Activated T-helper 1 cell treated with Interleukin-2 at 50 U/mL for 16 hours (primary cell): ENCODE measurements at places on chromosomes 6 and 20.
A peak's percentile ranks its signal among the peaks of the same experiment; 100 is the strongest.

GRCh38 chr6:42532038-42532669 lies 31.7 kb upstream of the UBR2 start:
- no peak for DNase-seq

- no peak for DNase-seq
These were observed 542.6 kb downstream of the DHX35 start for GRCh38 chr20:39504710-39505094.

DNA sequence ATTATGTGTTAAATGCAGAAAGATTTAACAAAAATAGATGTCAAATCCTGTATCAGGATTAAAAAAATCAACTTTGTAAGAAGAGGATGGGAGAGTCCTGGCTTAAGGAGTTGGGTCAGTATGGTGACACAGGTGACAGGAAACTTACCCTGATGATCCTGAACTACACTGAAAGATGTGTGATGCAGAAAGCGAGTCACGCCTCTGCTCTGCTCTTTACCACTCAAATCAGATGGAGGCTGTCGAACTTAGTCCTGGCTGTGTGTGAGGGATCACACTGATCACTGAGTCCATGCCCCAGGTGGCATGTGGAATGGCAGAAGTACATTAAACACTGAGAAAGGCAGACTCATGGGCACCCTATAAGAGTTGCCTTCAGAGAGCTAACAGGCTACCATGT lies 92.9 kb downstream of the GJA10 start:
- no peak for DNase-seq

GRCh38 chr6:46583721-46584120 lies 68.9 kb downstream of the CYP39A1 start:
- DNase-seq, result no peak

- no peak for DNase-seq
These were observed 491.8 kb downstream of the BTBD3 start for GRCh38 chr20:12409501-12409900.

DNA sequence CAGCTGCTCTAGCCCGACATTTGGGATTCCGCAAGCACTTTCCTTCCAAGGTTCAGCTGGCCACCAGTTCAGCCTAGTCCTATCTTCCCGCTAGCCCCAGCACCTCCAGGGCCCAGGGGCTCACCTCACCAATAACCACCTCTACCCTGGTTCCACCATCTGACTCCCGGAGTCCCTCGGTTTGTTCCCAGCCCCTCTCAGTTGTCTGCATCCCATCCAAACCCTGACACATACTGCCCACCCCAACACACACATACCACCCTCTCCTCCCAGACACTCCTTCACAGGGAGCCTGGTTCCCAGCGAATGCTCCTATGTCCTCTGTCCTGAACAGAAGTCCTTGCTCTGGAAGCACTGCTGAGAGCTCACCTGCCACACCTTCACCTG lies 418 bp downstream of the TNXB start:
- DNase-seq, result no peak

DNA sequence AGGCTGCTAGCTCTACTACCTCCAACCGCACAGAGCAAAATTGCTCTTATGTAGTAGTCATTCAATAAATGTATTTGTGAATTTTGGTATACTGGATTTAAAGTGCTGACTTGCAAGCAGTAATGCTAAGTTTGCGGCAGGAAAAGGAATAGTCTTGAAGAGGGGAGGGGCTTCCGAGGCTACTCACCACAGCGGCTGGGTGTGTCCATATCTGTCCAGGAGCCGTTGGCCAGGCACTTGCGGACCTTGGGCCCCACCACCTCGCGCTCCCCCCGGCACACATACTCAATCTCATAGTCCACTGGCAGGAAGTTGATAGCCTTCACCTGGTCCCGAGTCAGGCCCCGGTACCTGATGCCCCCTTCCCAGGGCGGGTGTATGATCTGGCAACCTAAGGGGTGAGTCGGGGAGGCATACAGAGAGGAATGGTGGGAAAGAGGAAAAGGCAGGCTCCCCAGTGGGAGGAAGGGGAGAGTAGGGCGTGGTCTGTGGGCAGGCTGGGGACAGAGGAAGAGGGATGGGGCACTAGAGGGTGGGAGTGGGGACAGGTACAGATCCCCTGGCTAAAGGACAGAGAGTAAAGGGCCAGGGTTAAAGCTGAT lies 1.7 kb downstream of the GABBR1 start:
- DNase-seq, result no peak

DNA sequence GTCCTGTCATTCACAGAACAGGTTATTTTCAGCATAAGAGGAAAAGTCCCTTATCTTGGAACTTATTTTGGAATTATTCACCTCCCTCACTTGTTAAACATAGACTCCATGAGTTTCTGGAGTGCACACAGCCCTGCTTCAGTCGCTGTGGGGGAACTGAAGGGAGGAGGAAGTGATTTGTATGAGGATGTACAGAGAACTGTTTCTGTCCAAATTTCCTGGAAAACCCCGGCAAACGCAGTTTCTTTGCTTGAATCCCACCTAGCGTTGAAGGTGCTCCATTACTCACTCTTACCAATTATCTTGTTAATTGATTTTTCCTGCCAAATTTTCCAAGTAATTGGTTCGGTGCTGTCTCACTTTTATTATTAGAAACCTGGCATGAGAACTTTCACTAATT lies 78.0 kb upstream of the AGPAT4 start:
- DNase-seq, result no peak

DNA sequence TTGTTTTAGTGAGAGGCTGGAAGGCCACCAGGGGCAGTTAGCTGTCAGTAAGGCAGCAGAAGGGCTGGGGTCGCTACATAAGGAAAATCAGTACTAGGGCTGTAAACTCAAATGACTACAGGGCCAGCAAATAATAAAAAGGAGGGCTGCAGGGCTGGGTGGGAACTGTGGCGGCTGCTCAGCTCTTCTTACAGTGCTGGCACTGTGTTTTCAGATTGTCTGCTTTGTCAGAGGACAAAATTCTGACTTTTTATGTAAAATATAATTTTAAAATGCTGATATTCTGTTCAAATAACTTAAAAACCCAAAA lies 23.2 kb downstream of the HLA-A start:
- DNase-seq, result no peak

- no peak for DNase-seq
These were observed 806.1 kb upstream of the MAP3K7 start for GRCh38 chr6:91392951-91393350.

DNA sequence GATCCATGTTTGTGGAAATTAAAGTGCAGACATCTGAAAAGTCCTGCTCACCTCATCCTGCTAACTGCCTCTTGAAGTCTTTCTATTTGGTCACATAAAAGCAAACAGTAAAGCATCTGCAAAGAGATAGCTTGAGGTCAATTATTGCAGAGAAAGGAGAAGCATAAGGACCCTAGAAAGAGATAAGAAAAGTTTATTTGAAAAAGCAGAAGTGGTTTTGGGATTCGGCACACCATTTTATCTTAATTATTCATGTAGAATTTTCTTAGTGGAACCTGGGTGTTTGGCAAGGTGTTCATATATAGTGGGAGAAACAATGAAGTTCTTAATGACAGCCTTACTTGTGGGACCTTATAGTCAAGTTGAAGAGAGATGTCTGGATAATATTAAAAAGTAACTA lies 280.8 kb downstream of the CENPW start:
- DNase-seq, result no peak

DNA sequence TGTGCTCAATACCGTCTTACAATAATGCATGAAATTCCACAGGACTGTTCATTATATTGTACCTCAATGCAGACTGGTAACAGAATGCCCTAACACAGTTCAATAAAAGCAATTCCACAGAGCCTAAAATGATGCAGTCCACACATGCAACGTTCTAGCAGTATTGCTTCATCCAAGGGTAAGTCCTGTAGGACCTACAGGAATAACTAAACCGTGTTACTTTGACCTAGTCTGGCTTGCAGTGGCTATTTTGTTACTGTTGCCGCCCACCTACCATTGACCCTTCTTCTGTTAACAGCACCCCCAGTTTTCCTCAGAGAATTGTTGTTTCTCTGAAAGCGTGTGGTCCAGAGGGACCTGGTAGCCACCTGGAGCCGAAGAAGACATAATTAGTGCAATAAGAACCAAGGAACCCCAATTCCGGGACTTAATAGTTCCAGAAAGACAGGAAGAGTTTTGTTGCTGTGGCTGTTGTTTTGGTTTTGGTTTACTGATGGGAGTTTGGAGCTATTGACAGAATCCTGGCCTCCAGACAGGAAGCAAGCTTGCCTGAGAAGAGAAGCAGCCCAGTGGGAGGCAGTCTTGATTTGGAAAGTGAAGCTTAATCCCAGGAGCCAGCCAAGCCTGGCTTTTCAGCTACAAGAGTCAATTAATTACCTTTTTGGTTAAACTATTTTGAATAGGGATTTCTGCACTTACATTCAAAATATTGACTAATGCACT lies 91.3 kb downstream of the FRK start:
- DNase-seq, result no peak

GRCh38 chr6:132390451-132390850 lies 10.8 kb downstream of the MOXD1 start:
- no peak for DNase-seq

DNA sequence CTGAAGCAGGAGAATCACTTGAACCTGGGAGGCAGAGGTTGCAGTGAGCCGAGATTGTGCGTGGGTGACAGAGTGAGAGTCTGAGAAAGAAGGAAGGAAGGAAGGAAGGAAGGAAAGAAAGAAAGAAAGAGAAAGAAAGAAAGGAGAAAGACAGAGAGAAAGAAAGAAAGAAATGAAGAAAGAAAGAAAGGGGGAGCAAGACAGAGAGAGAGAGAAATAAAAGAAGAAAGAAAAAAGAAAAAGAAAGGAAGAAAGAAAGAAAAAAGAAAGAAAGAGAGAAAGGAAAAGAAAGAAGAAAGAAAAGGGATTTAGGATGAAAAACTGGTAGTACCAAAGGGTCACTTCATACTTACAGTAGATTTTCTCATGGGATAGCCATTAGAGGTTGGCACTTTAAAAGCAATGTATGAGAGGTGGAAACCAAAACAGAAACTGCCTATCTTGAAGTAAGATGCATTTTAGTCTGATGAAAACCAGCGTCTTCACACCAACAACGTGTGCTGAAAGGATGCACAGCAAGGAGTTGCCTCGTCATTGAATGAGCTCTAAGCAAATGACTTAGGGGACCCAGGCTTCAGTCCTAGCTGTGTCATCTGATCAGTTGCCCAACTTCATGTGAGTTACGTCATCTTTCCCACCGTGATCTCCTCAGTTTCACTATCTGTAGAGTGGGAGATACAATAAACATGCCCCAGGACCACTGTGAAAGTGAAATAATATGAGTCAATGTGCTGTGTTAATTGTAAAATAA lies 133.9 kb upstream of the NEDD9 start:
- DNase-seq, result no peak

DNA sequence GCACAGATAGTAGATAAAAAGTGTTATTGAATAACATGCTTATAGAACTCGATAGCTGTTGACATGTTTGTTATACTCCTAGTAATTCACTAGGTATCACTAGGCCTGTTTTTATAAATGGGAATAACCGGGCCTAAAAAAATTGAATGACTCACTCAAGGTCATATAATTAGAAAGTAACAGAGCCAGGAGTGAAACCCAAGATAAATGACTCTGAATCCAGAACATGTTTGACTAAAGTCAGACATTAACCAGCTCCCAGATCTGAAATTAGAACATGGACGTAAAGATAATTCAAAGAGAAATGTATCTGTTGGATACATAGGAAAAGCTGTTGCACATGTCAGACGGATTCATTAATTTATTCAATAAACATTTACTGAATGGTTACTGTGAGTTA lies 26.9 kb downstream of the RGS17 start:
- DNase-seq, result no peak

- DNase-seq, result no peak
These were observed 297.7 kb upstream of the MAN1A1 start for GRCh38 chr6:119647309-119647708.

GRCh38 chr6:106170030-106170791 lies 84.1 kb downstream of the PRDM1 start:
- no peak for DNase-seq

- no peak for DNase-seq
These were observed 72.6 kb downstream of the ERMARD start for GRCh38 chr6:169824021-169824420.

DNA sequence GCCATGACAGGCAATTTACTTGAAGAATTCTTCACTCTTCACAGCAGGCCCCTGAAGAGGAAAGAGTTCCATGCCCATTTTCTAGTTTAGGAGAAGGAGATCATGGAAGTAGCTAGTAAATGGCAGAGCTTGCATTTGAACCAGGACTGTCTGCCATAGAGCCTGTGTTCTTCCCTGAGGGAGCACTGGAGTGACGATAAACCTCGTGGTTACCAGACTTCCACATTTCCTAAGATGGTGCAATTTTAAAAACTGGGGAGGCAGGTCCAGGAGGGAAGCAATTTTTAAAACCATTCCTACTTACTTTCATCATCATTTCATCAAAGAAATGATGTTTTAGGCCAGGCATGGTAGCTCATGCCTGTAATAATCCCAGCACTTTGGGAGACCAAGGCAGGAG lies 36.8 kb downstream of the STK35 start:
- DNase-seq, result no peak

GRCh38 chr6:119476554-119476953 lies 127.0 kb upstream of the MAN1A1 start:
- no peak for DNase-seq

- peak; percentile 0 for DNase-seq
These were observed 723 bp downstream of the MANEA start for GRCh38 chr6:95578106-95578410.

DNA sequence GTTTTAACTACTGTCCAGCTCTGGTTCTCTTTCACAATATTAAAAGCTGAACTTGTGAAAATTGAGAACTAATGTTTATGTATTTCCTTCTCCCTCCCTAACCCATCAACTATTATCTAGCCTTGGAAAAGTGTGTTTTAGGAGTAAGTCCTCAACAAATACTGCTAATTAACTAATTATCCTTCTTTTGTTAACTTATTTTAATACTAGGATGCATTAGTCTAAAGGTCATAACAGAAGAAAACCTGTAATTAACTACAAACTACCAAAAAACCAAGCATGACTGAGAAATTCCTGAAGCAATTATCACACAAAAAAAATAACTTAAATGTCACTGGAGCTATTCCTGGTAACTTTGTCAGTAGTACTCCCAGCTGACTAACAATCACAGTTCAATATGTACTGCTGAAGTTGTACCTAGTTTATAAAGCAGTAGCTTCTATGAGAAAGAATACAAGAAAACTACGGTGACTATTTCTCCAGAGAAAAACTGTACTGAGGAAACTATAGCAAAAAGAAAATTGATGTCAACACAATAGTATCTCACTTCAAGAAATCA lies 301.9 kb downstream of the LAMA2 start:
- no peak for DNase-seq

DNA sequence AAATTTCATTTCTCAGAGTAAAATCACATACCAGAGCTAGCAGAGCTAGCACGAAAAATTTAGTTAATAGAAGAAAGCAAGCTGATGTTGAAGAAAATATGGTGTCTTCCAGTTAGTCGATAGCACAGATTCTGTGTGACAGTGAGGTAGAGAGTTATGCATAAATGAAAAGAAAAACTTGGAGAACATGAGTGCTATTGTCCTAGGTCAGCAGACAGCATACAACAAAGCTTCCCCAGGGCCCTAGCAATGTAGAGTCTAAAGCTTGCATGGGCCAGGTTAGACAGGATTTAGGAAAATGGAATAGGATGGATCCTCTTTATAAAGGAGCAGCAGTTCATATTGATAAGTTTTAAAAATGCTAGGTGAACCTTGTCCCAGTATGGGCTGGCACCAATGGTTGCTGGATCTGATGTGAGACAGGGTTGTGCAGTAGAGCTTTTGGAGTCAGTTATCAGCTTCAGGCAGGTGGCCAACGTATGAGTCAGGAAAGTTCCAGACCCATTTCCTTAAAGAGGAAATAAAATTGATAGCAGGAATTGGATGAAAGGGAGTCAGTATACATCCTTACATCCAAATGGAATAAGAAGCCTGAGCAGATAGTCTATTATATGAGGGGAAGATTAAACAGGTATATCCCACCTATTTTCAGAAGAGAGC lies 277.2 kb downstream of the FRK start:
- no peak for DNase-seq
